NCI-H187 treated with DMSO at 0.1 percent for 48 hours (cell line): ENCODE measurements at places on chromosomes 12 and 14.

DNA sequence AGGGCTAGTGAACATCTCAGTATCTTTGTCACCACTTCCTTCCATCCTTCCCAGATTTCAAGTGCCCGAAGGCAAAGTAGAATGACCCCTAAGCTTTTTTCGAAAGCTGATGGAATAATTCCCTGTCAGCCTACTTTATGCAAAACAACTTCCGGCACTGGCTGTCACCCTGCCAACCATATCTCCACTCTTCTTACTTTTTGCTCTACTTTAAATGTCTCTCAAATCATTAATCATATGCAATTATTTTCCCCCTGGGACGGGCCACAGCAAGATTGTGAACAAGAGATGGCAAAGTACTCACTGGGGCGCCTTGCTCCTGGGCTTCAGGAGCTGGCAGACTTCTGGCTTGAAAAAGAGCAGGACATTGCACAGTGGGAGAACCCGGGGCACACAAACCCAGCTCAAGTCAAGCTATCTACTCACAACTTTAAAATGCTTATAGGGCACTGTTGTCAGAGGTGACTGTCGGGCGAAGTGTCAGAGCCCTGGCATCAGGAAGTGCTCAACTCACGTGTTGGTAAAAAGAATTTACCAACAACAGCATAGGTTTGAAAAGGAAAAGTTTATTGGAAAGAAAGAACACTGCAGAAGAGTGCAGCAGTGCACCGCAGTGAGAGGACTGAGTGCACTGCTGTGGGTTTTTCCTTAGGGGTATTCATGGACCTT lies 373.5 kb downstream of the PAWR start:
- no peak for DNase-seq

- DNase-seq = no peak
Observed at GRCh38 chr12:127060310-127060847, 1206.6 kb upstream of the TMEM132C start.

GRCh38 chr14:34111953-34112352 lies 161.1 kb upstream of the EGLN3 start:
- DNase-seq = no peak

DNA sequence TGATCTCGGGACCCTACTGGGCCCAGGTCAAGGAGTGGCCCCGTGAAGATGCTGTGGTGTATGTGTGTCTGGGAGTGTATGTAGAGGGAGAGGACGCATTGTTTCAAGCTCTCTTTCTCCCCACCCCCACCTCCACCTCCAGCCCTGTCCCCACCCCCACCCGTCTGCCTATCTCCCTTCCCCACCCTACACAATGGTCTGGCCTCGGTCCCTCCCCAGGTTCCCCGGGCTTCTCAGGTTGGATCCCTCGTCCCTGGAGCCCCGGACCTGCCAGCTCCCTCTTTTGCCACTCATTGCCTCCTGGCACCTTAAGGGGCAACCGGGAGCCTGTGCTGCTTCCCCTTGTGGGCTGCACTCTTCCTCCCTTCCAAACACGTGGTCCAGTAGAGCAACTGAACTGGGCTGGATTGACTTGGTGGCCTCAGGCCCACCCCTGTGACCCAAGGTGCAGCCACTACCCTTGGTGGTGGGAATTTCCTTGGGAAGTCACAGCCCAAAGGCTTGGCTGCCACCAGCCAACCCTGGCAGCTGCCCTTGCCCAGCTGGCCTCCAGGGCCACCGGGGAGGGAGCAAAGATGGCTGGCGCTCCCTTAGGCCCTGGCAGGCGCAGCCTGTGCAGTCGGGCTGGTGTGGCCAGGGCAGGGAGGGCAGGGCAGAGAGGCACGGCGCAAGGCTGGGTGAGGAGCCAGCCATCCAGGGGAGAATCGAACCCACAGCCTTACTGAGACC lies 628 bp downstream of the VRTN start:
- no peak for DNase-seq

- no peak for DNase-seq
Observed at GRCh38 chr12:69916544-69917235, 91.7 kb downstream of the MYRFL start.
